ENCODE measurements at places on chromosomes 5 and 9.

DNA sequence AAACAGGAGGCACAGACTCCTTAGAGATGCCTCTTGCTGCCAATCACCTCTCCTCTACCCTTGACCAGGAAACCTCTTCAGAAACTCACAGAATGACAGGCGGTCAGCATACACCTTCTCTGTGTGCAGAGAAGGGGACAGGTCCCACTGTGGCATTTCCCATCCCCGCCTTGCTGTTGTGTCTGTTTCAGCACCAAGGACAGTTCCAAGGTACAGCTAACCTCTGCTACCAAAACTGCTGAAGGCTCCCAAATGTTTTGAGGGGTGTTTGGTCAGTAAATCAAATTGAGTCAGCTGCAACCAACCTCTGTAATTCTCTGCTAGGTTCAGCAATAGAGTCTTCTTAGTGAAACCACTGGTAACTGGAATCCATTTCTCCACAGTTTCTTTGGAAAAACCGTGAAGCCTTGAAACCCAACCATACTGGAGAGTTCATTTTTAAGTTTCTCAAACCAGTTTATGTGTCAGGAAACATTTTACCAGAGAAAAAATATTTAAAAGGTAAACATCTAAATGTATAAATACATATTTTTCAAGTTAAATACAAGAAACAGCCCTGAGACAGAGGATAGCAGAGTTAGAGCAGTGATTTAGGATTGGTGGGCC is 122.0 kb downstream of the DRD1 start:
- DNase-seq: peak; percentile 85

DNA sequence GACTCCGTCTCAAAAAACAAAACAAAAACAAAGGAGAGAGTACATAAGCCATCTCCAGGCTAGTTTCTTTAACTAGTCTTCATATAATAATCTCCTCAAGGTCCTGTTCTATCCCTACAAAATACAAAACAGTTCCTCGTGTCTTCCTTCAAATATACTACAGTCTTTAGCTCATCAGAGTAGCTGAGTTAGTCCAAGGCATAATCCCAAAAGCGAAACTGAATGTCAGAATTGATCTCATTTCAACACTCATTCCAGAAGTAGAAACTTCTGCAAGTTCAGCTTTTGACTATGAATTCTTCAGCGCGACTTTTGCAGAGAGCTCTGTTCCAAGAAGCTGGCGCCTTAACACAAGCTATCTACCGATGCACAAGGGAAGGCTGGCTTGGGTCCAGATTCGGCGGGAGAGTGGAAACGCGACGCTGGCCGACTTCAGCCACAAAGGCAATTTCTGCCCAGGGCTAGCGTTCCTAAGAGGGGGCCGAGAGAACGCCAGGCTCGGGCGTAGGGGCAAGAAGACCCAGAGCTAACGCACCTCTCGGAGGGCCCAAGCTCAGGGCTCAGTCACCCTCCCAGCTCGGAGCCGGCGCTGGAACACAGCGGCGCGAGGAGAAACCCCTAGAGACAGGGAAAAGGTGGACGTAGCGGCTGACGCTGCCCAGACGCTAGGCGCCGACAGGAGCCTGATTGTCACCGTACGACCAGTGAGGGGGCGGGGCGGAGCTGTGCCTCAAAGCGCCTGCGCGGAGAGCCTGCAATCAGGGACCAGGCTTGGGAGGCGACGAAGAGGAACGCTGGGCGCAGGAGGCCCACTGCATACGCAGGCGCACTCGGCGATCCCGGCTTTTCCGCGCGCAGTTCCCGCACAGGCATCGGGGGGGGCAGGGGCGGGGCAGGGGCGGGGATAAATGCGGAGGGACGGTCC is 469 bp upstream of the HSDL2 start:
- DNase-seq: peak; percentile 99

- DNase-seq: no peak
Observed at GRCh38 chr9:34588671-34589635, 571 bp downstream of the CNTFR start.

DNA sequence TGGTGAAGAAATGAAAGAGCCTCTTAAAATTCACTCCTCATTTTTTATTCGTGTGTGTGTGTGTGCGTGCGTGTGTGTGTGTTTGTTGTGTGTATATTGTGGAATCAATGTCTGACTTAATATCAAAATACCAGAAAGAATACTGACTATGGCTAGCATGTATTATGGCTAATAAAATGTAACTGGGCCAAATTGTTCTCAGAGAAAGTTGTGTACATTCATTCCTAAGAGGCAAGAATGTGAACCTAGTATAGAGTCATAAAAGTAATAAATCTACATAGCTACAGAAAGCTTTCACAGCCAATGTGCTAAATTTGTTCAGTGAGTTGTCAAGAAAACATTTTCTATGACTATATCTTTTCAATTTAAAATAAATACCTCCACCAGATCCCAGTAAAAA is 211.5 kb downstream of the EBF1 start:
- DNase-seq: no peak

GRCh38 chr5:109177227-109177626 is 232.5 kb downstream of the PJA2 start:
- no peak for DNase-seq

- no peak for DNase-seq
Observed at GRCh38 chr5:8844206-8844605, 701.7 kb downstream of the SEMA5A start.

DNA sequence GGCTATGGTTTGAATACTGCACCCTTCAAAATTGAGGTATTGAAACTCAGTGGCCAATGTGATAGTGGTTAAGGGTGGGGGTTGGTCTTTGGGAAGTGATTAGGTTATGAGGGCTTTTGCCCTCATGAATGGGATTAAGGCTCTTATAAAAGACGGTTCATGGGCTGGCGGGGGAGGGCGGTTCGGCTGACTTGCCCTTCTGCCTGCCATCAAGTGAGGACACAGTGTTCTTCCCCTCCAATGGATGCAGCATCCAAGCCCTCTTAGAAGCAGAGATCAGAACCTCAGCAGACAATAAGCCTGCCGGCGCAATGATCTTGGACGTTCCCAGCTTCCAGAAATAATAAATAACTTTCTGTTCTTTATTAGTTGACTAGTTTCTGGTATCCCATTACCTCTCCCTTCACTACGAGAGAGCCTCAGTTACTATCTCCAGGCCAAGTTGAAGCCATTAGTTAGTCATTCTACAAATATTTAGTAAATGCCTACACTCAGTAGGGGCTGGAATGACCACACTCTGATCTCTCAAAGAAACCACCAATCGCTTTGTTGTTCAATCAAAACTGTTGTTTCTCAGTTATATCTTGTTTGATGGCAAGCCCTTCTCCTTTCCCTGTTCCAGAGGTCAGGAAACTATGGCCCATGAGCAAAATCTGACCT is 219.3 kb downstream of the TSSK1B start:
- no peak for DNase-seq

DNA sequence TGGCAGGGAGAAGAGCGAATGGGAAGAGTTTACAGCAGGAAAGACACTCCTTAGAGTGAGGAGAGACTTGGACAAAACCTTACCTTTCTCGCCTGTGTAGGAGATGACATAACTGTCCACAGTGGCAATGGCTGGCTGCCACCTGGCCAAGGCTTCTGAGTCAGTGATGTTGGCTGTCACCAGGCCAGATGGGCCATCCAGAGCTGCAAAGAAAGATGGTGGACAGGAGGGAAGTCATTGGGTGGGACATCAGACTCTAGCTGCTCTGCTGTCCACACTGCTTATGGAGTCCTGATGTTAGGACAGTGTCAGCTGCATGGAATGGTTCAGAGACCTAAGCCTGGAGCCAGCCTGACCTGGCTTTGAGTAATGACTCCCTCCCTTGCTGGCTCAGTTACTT is 79.8 kb downstream of the TNC start:
- no peak for DNase-seq

DNA sequence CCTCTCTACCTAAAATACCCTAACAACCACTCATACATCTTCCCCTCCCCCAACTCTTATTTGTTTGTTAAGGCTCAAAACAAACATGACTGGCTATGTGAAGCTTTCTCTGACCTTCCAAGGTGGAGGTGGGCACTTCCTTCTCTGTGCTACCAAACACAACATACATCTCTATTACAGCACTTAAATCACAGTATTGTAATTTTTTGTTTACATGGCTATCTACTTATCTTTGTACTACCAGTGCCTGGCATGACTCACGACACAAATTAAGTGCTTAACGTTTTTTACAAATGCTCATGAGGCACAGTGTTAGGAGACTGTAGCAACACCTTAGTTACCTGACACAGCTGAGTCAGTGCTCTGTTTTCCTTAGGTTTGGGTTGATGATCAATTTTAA is 18.6 kb downstream of the HOMER1 start:
- DNase-seq: peak; percentile 48
